ENCODE measurements at places on chromosomes 6 and 20.

DNA sequence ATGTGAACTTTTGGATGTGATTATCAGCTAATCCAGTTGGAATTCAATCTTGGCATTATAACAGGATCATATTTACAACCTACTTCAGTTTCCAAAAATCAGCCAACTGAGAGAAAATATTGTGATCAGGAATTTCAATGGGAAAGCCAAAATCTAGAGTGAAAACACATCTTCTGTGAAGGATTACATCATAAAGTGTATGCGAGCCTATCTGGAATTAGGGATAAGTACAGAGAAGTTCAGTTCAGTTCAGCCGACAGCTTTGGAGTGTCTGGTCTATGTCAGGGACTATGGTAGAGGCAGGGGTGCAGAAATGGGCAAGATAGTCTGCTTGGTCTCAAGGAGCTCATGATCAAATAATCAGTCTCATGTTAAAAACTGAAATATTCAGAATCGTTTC is 12.3 kb upstream of the PRIM2 start:
- no peak for DNase-seq

GRCh38 chr6:143000811-143001210 is 55.8 kb upstream of the HIVEP2 start:
- DNase-seq, result no peak

DNA sequence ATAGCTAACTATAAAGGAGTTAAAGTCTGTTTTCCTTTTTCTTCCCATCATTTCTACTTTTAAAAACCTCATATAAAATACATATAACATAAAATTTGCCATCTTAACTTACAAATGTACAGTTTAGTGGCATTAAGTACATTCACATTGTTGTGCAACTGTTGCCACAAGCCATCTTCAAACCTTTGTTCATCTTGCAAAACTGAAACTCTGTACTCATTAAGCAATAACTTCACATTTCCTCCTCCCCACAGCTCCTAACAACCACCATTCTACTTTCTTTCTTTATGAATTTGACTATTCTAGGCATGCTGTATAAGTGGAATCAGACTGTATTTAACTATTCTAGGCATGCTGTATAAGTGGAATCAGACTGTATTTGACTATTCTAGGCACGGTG is 4.5 kb downstream of the CCDC170 start:
- DNase-seq, result no peak

GRCh38 chr20:18645196-18645745 is 57.4 kb downstream of the DTD1 start:
- no peak for DNase-seq

DNA sequence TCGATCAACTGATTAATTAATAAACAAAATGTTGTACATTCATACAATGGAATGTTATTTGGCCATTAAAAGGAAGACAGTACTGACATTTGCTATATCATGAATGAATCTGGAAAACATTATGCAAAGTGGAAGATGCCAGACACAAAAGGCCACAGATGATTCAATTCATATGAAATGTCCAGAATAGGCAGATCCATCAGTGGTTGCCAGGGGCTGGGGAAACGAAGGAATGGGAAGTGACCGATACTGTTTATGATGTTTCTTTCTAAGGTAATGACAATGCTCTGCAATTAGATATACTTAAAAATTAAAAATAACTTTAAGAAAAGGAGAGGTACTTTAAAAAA is 37.2 kb downstream of the ELOVL5 start:
- no peak for DNase-seq

DNA sequence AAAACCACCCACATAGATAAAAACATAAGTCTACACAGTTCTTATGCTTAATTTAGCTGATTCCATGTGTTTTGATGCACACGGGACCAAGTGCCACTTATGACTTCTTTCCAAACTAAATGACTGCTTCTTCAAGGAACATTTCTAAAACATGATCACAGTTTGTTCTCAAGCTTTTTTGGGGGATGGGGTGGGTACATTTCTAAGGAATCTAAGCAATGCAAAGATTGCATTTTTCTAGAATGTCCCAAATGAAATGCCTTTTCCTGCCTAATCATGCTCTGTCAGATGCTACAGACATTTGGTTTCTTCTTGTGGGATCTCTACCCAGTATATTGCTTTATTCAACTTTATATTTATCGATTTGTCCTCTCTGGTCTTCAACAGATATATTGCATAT is 496.8 kb upstream of the JAG1 start:
- DNase-seq, result no peak

- DNase-seq, result no peak
Observed at GRCh38 chr6:11333132-11333849, 100.8 kb upstream of the NEDD9 start.

- DNase-seq, result no peak
Observed at GRCh38 chr6:115091461-115091860, 748.6 kb upstream of the HS3ST5 start.

DNA sequence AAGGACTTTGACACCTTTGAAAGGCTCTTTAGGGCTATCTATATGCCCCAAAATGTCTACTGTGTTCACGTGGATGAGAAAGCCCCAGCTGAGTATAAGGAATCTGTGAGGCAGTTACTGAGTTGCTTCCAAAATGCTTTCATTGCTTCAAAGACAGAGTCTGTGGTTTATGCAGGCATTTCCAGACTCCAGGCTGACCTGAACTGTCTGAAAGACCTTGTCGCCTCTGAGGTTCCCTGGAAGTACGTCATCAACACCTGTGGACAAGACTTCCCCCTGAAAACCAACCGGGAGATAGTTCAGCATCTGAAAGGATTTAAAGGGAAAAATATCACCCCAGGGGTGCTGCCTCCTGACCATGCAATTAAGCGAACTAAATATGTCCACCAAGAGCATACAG is 65.2 kb downstream of the GCNT2 start:
- no peak for DNase-seq

DNA sequence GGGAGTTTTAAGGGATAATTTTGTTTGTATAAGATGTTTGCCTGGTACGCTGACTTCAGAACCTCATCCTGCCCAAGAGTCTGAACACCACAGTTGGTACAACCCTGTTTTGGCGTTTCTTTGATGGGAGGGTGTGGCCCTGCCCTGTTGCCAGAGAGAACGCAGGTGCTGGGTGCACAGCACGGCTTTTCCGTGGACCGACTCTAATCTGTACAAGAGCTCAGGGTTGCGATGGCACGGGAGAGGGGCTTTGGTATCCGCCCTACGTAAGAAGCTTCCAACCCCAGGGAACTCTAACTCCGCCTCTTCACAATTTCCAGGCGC is 1.3 kb downstream of the CYP24A1 start:
- no peak for DNase-seq

- no peak for DNase-seq
Observed at GRCh38 chr6:16802071-16802470, 40.8 kb upstream of the ATXN1 start.

DNA sequence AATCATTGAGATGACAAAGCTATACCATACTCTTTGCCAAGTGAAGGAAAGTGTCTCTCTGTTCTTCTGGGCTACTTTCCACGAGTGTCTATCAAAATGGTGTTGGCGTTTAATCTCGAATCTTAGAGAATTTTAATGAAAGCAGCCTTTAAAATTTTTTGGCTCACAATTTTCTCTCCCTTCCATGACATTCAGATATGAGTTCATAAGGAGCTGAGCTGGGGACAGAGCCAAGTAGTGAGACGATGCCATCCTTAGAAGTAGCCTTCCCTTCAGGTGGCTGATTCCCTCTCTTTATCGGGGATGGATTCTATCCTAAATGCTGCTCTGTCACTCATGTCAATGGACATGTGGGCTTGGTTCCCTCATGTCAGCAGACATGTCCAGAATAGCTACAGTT is 132.8 kb downstream of the GRM1 start:
- no peak for DNase-seq

- no peak for DNase-seq
Observed at GRCh38 chr6:170125456-170126300, 165.2 kb downstream of the DLL1 start.

DNA sequence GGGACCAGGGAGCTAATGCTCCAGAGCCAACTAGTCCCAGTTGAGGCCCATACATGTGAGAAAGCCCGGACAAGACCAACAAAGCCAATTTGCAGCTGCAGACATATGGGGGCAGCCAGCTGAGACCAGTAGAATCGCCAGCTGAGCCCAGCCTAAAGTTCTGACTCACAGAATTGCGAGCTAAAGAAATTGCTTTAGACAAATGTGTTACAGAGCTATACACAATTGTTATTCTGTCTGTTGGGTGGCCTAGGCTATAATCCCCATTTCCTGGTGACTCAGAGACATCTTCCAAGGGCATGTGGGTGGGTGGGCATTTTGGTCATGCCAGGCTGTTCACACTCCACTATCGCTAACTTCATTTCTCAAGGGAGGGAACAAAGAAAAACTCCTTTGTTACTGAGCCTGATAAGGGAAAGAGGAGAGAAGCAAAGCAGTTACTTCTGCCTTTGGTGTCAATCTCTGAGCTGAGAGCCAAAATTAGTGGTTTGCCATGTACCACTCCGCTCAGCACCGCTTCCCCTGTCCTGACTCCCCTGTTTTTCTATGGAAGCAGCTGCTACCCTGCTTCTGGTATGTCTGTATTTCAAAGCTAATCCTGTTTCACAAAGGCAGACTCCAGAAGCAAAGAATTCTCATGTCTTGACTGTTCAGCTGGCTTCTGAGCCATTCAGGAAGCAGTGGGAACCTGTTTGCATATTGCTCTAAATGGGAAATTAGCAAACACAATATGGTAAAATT is 26.1 kb downstream of the SCP2D1 start:
- no peak for DNase-seq

DNA sequence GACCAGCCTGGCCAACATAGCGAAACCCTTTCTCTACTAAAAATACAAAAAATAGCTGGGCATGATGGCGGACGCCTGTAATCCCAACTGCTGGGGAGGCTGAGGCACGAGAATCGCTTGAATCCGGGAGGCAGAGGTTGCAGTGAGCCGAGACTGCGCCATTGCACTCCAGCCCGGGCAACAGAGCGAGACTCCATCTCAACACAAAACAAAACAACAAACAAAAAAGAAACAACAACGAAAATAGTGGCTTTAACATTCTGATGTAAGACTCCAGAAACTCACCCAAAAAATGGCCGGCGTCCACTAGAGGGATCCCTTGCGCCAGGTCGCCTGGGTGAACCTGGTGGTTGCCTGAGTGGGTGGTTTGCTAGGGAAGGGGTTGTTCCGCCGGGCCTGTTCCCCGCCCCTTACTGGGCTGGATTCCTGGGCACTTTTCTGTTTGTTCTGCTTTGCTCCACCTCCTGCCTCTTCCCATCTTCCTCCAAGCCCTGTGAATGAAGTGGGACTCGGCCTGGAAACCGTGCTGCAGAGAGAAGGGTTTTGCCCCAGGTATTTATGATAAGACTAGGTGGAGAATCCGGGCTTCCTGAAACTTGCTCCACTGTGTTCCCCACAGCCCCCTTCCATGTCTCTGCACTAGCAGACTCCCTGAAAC is 1.5 kb downstream of the PABPC1L start:
- DNase-seq, result peak; percentile 50

GRCh38 chr6:31836474-31837368 is 9.2 kb downstream of the HSPA1B start:
- DNase-seq, result no peak

GRCh38 chr6:112321941-112322424 is 25.1 kb upstream of the RFPL4B start:
- no peak for DNase-seq

DNA sequence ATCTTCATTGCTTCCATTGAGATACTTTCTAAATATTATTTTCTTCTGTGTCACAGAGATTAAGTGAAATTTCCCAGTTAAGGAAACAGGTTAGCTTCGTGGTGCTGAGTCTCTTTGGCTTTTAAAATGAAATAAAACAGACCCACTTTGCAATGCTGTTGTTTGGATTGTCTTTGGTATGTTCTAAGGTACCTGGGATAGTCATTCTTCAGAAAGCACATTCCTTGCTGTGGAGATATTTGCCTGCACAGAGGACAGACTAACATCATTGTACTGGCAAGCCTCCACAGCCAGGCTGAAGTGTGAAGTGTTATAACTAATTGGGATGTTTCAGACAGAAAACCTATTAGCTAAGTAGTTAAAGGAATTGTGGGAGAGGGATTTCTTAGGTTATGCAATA is 148.8 kb upstream of the EPHA7 start:
- DNase-seq, result no peak

GRCh38 chr6:49633541-49633940 is 3.1 kb downstream of the RHAG start:
- no peak for DNase-seq

DNA sequence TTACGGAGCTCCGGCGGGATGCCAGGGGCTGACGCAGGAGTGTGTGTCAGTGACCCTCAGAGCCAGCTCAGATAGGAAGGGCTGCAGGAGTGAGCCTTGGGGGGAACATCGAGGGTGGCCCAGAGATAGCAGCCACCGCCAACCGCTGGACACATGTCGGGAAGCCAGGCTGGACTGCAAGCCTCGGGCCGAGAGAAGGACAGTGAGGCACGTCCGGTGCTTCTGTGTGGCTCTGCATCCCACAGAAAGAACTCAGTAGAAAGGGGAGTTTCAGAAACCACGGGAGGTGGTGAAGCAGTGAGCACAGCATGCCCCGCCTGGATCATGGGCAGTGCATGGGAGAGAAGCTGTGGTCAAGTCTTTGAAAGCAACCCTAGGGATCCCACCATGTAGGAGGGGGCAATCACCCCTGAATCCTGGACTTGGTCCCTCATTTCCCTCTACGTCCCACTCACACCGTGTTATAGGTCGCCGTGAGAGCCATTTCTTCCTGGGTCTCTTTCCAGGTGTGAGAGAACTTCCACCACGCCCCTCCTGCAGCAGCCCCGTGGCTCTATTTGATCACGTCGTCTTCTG is 383.7 kb upstream of the CDH4 start:
- DNase-seq, result no peak

GRCh38 chr6:135195522-135195921 is 14.4 kb downstream of the MYB start:
- DNase-seq, result no peak

DNA sequence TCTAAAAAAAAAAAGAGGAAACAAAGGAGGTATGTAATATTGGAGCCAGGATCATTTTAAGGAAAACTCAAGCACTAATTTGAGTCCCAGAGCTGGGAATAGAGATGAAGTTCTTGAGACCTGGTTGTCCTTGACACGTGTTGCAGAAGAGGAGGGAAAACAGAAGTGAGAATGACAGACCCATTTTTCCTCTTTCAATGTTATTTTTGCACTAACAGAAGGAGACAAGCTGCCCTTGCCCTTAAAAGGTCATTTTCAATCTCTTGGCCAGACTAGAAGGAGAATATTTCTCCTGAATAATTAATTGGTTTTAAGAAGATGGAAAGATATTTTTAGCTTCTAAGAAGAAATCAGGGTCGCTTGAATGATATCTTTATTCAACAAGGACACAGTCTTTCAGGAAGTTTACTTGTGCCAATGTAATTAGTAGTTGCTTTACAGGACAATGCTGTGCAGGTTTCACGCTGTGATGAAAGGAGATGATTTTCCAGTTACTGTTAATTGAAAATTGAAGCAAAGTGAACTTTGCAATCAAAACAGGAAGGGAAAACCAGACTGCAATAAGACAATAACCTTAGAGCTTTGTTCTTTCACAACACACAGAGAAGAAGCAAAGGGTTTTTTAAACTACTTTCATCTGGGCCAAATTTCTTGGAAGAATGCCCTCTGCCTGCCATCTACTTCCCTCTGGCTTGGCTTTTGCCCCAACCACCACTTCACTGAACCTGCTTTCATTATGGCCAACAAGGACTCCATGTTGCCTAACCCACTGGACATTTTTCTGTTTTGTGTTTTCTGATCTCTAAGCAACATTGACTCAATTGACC is 107.8 kb upstream of the SHLD1 start:
- no peak for DNase-seq

- no peak for DNase-seq
Observed at GRCh38 chr6:32369660-32370059, 2.0 kb downstream of the TSBP1 start.
